ENCODE measurements at places on chromosomes 2 and 18.
A peak's percentile ranks its signal among the peaks of the same experiment; 100 is the strongest.

DNA sequence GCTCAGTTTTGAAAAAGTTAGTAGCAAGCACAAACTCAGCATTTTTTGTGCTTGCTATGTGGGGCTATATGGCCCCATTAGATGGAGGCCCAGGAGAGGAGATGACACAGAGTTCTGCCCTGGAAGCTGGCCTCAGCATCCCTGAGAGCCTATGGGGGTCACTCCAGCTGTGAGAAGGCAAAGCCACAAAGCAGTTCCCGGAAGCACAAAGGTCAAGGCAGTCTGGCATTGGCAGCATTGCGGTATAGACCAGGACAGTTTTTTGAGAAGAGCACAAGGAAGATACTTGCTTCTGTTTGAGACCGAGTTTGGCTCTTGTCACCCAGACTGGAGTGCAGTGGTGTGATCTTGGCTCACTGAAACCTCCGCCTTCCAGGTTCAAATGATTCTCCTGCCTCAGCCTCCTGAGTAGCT is 7.5 kb upstream of the ITPRIPL1 start:
- DNase-seq = no peak

DNA sequence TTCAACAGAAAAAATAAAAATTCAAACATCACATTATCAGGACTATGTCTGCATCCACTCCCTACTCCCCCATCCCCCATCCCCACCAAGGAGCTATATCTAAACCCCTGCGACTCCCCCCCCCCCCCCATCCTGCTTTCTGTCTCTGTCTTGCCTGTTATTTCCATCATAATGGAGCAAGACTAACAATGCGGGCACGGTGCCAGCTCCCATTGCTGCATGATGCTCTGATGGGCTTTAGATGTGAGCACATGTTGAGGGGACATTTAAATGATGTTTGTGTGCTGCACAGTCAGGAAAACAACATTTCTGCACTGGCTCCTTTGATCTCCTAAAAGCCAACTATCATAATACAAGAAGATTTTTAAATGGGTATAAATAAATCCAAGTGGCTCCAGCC is 644.2 kb upstream of the SETBP1 start:
- no peak for DNase-seq

DNA sequence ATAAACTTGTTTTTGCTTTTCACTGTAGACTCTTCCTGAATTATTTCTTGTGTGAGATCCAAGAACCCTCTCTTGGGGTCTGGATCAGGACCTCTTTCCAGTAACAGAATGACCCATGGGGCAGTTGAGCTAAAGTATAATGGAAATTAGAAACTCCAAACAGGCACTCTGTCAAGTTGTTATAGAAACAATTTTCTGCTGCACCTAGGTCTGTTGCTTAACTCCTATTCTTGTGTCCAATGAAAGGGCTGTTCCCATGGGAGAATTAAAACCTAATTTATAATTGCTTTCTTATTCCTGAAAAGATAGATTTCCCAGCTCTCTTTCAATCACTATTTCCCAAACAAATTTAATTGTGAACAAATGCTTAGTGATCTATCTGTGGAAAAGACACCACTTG is 1341.3 kb upstream of the PIK3C3 start:
- DNase-seq = no peak

GRCh38 chr2:111663471-111664274 is 220.3 kb downstream of the ANAPC1 start:
- DNase-seq = peak; percentile 41

DNA sequence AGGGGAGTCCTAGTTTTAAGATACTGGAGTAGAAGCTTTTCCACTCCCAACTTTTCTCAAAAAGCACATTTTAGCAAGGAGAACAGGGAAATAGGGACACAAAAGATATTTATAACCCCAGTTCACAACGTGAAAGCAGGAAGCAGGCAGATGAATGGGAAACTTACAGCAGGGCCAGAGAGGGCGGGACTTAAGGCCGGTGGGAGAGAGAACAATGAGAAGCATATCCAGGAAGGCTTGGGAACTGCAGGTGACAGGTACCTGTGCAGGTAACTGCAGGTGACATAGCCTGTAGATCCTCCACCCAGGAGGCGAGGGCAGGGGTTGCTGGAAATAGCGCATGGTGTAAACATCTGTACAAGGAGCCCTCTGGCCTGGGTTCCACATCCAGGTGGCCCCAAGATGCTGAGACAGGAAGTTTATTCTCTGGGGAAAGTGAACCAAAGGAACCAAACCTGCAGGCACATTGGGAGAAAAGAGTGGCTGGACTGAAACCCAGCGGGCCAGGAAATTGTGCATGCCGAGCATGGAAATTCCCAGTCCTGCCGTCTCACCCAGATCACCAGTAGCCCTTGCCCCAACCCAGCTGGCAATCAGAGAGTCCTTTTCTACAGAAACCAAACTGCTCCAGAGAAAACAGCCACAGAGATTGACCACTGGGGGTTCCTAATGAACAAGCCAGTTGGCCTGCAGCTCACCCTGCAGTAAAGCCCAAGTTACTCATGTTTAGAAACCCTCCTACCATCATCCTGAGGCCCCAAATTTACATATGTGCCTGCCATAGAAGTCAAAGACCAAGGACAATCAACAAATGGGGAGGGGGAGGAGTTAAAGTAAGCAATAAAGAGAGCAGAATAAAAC is 24.3 kb upstream of the COL6A3 start:
- DNase-seq = no peak

DNA sequence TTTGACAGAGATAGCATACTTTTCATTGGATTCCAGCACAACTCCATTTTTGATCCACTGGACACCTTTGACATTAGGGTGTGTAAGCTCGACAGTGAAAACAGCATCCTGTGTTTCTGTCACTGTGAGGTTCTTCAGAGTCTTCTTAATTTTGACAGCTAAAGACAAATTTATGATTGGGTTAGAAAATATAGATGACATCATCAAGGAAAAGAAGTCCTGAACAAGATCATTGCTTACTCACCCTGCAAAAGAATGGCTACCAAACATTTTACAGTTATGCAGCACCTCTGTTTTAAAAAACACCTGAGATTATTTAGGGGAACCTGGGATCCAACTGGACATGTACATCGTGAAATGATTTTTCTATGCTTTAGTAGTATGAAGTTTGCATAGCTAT is 36.7 kb downstream of the TTN start:
- no peak for DNase-seq

GRCh38 chr2:169095621-169096105 is 26.3 kb downstream of the DHRS9 start:
- peak; percentile 93 for DNase-seq

DNA sequence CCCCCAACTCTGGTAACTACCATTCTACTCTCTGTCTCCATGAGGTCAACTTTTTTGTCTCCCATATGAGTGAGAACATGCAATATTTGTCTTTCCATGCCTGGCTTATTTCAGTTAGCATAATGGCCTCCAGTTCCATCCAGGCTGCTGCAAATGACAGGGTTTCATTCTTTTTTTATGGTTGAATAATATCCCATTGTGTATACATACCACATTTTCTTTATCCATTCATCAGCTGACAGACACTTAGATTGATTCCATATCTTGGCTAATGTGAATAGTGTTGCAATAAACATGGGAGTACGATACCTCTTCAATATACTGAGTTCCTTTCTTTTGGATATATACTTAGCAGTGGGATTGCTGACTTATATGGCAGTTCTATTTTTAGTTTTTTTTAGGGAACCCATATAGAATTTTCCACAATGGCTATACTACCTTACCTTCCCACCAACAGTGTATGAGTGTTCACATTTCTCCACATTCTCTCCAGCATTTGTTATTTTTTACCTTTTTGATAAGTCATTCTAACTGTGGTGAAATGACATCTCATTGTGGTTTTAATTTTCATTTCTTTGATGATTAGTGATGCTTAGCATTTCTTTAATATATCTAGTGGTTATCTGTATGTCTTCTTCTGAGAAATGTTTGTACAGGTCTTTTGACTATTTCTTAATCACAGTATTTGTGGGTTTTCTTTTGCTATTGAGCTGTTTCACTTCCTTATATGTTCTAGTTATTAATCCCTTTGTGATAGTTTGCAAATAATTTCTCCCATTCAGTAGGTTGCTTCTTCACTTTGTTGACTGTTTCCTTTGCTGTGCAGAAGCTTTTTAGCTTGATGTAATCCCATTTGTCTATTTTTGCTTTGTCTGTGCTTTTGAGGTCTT is 112.2 kb downstream of the SRBD1 start:
- DNase-seq = no peak

- no peak for DNase-seq
Measured at GRCh38 chr2:171407030-171407675, 26.6 kb downstream of the METTL8 start.

- DNase-seq = no peak
Measured at GRCh38 chr2:21453723-21454450, 330.1 kb downstream of the TDRD15 start.

DNA sequence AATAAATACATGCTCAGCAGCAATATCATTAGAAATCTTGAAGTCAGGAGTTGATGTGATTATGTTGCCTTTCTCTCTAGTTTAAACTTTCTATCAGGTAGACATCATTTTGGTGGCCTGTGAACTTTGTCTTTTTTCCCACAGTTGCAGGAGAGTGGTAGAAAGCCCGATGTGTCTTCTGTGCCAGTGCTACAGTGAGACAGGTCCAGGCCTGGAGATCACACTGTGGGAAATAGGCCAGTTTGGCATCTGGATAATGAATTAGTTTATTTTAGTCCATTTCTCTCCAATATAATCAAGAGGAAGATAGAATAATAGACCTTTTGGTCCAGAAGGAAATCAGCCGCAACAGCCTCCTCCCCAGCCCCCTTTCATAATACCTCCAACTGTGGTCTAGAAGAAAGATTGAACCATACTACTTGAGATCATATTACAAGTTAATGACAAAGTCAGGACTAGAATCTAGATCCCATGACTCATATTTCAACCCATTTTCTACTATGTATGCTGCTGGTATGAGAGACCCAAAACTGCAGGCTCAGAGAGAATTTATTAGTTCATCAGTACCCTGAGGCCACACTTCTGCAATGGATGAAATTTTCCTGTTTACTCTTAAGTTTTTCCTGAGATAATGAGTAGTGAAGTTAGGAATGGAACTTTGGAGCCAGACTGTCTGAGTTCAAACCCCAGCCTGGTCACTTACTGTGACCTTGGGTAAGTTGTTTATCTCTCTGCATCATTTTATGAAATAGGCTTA is 20.6 kb downstream of the KCMF1 start:
- DNase-seq = peak; percentile 81

GRCh38 chr2:239092571-239093294 is 244.8 kb downstream of the TWIST2 start:
- DNase-seq = no peak

GRCh38 chr18:44130376-44130942 is 550.2 kb upstream of the SETBP1 start:
- DNase-seq = peak; percentile 50

GRCh38 chr2:27494284-27494943 is 586 bp downstream of the FNDC4 start:
- peak; percentile 35 for DNase-seq

Data from fibroblast of the aortic adventitia (primary cell).